Fibroblast of mammary gland (primary cell): ENCODE measurements at places on chromosomes 12 and 14.

- DNase-seq = no peak
Observed at GRCh38 chr12:62709311-62709710, 225.6 kb downstream of the PPM1H start.

DNA sequence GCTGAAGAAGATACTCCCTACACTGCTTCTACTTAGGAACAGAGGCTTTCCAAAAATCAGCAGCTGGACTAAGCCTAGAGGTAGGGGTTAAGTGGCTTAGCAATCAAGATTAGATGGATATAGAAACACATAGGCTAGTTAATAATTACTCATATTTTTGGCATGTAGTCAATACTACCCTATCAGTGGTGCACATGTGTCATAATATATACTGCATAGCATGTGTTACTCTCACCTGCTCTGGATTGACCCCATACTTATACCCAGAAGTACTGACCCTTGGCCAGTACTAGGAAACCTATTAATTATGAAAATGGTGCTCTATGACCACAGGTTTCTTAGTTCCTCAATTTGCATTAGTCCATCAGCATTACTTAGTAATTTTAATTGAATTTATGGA, 528.4 kb upstream of the LMO3 start:
- DNase-seq = no peak

DNA sequence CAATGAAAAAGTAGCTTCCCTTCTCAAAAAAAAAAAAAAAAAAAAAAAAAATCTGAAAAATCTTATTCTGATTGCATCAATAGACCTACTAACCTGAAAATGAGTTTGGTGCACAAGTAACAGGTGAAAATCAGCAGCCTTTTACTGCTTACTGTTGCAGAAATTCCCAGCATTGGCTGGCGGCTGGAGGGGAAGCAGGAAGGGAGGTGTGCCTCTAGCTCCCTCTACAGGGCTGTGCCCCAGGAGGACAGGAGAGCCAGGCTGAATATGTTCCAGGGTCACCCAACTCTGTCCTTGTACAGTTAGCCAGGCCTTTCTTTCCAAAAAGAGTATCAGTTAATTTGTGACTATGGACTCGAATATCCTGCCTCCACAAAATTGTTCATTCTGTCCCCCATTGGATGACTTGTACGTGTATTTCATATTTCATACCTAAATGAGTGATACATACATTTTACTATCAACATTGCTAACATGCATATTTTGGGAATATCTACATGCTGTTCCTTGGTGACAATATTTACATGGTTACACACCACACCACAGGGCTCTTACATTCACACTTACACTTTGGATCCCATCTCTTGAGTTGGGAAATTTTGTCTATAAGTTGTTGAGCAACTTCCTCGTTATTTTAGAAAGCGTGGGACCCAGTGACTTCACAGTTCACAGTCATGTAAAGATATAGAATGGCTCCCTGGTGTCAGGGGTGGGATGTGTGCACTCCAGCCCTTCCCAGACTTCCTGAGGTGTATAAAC, 124.8 kb downstream of the SAMD4A start:
- DNase-seq = peak; percentile 75

GRCh38 chr12:8011331-8011730, 21.2 kb upstream of the FOXJ2 start:
- DNase-seq = no peak

DNA sequence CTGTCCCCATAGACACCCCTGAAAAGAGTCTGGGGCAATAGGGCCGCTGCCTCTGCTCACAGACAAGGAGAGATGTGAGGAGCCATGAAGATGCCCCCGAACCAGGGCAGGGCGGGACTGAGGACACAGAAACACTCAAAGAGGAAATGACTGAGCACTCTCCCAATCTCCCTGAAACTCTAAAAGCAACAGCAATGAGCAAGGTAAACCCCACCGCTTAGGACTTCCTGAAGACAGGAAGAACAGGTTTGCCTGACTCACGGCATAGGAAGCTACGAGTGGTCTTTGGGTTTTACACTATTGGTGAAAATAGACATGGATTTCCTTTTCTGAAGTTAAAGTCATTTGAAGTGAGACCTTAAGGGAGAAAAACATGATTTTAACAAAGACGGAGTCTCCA, 32.5 kb downstream of the STX2 start:
- no peak for DNase-seq

DNA sequence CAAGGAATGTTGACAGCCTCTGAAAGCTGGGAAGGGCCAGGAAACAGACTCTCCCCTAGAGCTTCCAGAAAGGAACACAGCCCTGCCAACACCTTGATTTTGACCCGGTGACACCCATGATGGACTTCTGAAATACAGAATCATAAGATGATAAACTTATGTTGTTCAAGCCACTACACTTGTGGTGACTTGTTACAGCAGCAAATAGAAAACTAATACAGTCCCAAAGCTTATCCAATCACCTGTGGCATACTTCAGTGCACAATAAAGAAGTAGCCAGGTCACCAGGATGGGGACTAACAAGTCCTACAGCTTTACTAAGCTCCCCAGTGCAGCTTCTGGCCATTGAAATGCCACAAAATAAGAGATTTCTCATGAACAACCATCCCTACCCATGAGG, 5.4 kb downstream of the STON2 start:
- no peak for DNase-seq

DNA sequence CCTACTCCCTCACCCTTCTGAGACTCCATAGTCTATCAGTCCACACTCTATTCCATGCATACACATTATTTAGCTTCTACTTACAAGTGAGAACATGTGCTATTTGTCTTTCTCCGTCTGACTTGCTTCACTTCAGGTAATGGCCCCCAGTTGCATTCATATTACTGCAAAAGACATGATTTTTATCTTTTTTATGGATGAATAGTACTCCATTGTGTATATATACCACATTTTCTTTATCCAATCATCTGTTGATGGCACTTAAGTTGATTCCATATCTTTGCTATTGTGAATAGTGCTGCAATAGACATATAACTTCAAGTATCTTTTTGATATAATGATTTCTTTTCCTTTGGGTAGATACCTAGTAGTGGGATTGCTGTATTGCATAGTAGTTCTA, 171.8 kb downstream of the DACT1 start:
- DNase-seq = no peak

DNA sequence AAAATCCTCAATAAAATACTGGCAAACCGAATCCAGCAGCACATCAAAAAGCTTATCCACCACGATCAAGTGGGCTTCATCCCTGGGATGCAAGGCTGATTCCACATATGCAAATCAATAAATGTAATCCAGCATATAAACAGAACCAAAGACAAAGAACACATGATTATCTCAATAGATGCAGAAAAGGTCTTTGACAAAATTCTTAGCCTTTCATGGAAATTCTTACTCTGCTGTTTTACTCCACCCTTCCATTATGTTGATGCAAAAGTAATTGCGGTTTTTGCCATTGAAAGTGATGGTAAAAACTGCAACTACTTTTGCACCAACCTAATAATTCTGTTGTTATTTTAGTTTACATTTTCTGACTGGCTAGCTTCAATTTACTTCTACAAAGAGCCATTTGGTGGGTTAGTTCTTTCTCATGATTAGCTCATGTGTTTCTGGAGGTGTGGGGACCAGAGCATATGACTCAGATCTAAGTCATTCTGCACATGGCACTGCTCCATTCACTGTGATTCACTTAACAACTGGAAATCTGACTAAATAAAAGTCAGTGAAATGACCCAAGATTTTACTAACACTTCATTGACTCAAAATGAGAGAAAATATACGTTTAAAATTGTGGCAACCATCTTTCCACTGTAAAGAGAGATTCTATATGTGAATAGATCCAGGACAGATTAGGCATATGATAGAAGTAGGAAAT, 99.9 kb downstream of the TMTC3 start:
- peak; percentile 100 for DNase-seq

GRCh38 chr14:70555890-70556289, 21.1 kb upstream of the ADAM20 start:
- peak; percentile 33 for DNase-seq

DNA sequence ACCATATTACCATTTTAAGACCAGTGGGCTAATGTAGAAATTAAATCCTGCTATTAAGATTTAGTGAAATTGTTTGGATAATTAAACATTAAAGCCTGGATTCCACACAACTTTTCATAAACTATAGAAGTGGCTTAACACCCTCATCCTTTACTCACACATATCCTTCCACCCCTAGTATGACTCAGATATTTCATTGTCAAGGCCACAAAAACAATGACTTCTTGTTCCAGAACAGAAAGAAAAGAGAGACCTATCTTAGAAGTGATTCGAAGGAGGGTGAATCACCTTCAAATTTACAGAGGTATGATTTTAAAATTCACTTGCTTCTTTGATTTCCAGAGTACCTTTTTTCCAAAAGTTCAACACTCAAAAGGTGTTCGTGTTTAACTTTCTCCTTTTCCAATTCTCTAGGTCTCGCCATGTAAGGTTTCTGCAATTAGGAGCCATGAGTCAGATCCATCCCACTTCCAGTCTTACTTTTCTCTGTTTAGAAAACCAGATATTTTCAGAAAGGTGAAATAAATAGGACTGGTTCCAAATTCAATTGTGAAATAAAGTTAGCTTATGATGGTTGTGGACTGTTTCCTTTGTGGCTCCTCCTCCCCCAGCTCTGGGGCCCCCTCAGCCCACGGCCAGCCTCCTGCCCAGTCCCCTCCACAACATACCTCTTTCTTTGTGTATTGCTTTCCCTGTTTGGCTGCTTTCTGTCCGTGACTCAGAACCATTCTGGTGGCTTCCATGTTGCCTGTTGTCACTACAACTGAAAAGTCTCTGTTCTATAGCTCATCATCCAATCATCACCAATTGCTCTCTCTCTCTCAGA, 24.6 kb upstream of the MGP start:
- DNase-seq = peak; percentile 45

DNA sequence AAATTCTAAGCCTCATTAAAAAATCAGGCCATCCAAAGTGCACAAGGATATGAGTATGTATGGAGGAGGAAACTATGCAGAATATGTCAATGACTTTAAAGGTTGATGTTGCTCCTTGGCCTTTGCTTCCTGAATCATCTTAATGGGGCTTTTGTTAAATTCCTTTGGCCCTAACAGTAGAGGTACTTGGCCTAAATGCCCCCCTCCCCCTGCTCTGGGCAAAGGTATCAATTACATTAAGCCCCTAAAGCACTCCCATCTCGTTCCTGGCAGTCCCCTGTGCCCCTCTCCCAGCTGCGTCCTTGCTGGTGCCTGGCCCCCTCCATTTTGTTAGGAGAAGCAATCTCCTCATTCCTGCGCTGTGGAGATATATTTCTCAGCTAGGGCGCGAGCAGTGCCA, 4.8 kb downstream of the COPZ1 start:
- no peak for DNase-seq

- DNase-seq = peak; percentile 29
Observed at GRCh38 chr12:89893972-89894706, 185.5 kb upstream of the ATP2B1 start.

DNA sequence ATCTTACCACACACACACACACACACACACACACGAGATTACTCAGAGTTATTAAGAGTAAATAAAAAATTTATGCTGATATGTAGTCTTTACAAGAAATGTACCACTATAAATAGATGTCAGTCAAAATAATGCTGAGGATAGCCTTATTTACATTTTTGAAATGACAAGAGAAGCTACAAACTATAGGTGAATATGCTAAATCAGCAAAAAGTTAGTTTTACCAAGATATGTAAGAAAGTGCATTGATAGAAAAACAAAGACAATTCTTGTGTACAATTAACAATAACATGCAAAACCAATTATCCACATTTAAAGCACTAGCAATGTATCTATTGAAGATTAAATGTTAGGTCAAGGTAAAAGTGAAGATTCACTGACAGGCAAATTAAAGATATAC, 46.8 kb upstream of the CERS5 start:
- no peak for DNase-seq

GRCh38 chr14:92280554-92281262, 42.3 kb upstream of the SLC24A4 start:
- DNase-seq = no peak

- DNase-seq = no peak
Observed at GRCh38 chr12:14396071-14396470, 30.6 kb downstream of the ATF7IP start.

GRCh38 chr14:32991691-32992090, 53.0 kb downstream of the NPAS3 start:
- no peak for DNase-seq

GRCh38 chr12:75938189-75938588, 93.4 kb downstream of the PHLDA1 start:
- DNase-seq = no peak

- peak; percentile 91 for DNase-seq
Observed at GRCh38 chr12:96061864-96062453, 26.6 kb upstream of the LTA4H start.

GRCh38 chr12:27426743-27427487, 19.6 kb upstream of the SMCO2 start:
- DNase-seq = peak; percentile 10

- DNase-seq = no peak
Observed at GRCh38 chr14:35158491-35158890, 36.1 kb downstream of the PRORP start.

- peak; percentile 71 for DNase-seq
Observed at GRCh38 chr12:64392221-64392620, 1.7 kb upstream of the C12orf56 start.

DNA sequence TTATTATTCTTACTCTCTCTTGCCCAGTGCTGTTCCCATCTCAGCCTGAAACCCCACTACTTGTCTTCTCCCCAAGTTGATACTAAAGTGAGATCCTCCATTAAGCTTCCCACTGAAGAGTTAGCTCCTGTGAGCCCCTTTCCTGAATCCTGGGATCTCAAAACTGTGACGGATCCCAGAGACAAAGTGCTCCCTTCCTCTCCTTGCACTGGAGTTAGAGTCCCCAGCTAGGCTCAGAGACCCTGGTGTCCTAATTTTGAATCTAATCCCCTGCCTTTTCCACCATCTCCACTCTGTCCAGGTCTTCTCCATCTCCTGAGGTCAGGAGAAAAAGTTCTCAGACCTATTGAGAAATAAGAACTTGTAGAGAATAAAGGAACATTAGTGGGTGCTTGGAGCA, 17.6 kb upstream of the TBX3 start:
- no peak for DNase-seq

DNA sequence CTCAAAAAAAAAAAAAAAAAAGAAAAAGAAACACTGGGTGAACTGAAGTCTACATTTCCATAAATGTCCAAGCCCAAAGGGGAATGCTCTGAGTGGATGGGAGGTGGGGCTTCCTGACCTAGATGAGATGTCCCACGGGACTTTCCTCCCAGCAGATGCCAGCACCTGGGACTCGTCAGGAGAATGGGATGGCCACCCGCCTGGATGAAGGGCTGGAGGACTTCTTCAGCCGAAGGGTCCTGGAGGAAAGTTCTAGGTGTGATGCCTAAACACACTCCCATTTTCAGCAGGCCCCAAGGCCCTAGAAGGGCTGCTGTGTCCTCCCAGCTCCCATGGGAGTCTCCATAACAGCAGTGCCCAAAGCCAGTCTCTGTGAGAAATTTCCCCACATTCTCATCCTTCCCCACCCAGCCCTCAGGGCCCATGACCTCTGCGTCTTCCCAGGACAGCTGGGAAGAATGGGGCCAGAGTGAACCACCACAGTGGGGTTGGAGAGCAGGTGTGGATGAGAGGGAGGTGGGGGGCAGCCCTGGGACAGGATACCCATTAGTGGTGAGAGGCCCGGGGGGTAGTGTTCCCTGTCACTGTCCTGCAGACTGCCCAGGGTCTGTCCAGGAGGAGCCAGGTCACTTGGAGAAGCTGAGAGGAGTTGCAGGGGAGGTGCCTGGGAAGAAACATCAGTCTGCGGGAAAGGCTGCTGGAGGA, 7.1 kb upstream of the CPNE6 start:
- DNase-seq = no peak

GRCh38 chr12:50326590-50327284, 43.4 kb upstream of the LIMA1 start:
- DNase-seq = peak; percentile 70

GRCh38 chr12:46480724-46481123, 108.2 kb upstream of the SLC38A2 start:
- DNase-seq = no peak

- DNase-seq = peak; percentile 47
Observed at GRCh38 chr12:27013611-27014084, 536 bp downstream of the TM7SF3 start.
